Cerebellum (tissue), 4 donors: ENCODE measurements at places on chromosomes 6 and 20.

- DNase-seq = no peak
Measured at GRCh38 chr6:46632053-46632452, 20.6 kb downstream of the CYP39A1 start.

- DNase-seq = no peak
Measured at GRCh38 chr6:71879016-71879415, 7.3 kb upstream of the RIMS1 start.

DNA sequence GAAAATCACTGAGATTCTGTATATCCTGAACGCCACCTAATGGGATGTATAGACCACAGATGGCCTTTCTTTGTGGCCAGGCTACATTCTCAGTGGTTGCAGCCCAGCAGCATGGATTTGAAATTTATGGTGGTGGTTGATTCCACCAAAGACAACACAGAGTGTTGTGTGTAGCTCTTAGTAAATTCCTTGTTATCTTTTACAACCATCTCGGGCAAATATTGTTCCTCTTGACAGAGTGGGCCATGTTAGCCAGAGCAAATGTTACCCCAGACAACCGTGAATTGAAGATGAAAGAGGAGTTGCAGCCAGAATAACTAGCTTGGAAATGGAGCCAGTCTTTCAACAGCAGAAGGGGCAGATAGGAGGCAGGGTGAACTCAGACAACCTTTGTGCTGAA lies 39.5 kb downstream of the SLC24A3 start:
- no peak for DNase-seq

GRCh38 chr6:133129556-133129955 lies 111.6 kb upstream of the EYA4 start:
- no peak for DNase-seq

GRCh38 chr20:58545565-58546415 lies 30.6 kb upstream of the APCDD1L start:
- no peak for DNase-seq

GRCh38 chr6:27619436-27619835 lies 146.5 kb upstream of the ZNF184 start:
- DNase-seq = no peak

GRCh38 chr6:27251606-27252251 lies 4.2 kb downstream of the PRSS16 start:
- DNase-seq = peak; percentile 77

DNA sequence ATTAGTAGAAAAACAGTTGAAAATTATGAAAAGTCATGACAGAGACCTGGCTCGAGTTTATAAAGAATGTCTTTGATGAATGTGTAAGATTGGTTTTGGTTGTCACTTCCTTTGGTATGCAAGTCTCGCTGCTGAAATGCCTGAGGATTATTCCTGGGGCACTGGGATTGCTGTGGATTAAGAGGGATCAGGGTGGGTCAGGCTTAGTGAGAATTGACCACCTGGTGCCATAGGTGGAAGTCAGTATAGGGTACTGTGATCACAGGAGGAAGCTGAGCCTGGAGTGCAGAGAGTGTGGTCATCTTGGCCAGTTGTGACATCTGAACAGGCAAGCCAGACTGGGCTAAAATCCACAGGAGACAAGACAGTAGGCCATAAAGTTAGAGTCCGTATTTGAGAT lies 34.9 kb downstream of the CEP43 start:
- DNase-seq = no peak

DNA sequence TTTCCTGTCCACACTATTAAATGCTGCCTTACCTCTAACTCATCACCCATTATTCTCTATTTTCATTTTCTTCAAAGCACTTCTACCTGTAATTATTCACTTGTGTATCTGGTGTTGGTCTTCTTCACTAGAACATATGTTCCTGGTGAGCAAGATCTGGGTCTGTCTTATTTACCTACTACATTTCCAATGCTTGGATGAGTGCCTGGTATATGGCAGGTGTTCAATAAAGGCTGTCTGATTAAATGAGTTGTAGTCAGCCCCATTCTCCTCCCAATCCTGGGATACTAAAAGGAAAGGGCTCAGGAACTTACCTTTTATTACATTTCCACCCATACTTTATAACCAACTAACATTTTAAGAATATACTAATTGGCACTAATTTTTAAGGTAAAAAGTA lies 61.0 kb downstream of the CEP162 start:
- DNase-seq = peak; percentile 55

DNA sequence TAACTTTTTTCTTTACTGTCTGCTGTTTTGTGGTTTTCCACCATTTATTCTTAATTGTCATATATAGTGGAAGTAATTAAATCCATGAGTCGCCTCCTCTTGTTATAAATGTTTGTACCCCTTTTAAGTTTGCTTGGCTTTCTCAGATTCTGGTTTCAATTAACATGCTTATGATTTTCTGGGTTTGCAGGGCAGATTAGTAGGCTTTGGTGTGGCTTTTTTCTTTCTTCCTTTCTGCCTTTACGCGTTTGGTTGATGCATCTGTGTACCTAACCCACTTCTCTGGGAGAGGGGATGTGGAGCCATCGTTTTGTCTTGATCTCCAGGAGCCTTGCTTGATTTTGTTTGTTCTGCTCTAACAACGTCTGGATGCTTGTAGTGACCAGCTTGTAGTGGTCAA lies 100.4 kb downstream of the JARID2 start:
- DNase-seq = no peak

- DNase-seq = no peak
Measured at GRCh38 chr6:115838216-115838615, 222.5 kb downstream of the FRK start.

GRCh38 chr6:36581716-36582115 lies 12.4 kb upstream of the SRSF3 start:
- DNase-seq = no peak

- no peak for DNase-seq
Measured at GRCh38 chr6:36154286-36154685, 24.0 kb downstream of the MAPK13 start.

- DNase-seq = no peak
Measured at GRCh38 chr6:156828280-156828703, 51.1 kb downstream of the ARID1B start.

DNA sequence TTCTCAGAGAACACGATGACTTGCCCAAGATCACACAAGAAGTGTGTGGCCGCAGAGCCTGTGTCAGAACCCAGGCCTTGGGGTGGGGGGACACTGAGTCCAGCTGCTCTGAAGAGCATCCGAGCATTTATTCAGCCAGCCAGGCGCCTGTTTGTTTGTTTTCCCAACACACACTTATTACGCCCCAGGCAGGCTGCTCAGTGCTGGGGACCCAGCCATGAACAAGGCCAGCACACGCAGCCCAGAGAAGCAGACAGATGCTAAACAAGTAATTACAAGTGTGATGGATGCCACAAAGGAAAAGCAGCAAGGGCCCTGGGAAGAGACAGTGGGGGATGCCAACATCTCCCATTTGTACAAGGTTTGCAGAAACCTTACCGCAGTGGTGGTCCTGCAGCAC lies 19.4 kb upstream of the SIRPA start:
- no peak for DNase-seq

- peak; percentile 84 for DNase-seq
Measured at GRCh38 chr6:136486357-136486756, 63.9 kb downstream of the MAP7 start.

DNA sequence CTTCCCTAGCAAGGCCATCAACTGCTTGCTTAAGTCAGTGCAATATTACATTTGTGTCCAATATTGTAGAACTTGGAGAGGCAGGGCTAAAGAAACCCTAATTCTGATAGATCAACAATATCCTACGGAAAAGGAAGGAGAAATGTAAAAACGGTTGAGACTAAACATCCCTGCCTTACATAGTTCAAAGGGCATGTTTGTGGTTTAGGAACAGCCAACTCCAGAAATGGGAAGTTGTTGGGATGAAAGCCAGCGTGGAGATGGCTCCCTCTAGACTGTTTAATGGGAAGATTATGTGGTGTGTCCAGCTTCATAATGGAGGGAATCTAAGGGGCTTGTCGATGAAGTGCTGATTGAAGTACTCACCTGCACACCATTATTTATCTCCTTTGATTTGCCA lies 145.3 kb upstream of the TENT5A start:
- no peak for DNase-seq

DNA sequence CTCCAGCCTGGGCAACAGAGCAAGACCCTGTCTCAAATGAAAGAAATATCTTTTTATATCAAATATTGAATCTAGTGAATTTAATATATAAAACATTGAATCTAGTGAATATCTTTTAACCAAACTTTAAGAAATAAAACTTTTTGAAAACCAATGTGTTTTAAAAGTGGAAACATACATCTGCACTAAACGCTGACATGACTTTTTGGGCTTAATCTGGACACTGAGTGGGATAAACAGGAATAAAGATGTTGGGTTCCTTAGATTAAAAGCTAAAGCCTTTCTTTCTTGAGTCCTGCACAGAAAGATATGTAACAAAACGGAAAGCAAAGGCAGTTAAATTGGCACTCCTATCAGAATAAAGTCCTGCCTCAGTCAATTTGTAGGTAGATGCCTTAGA lies 190.2 kb downstream of the ARHGAP18 start:
- no peak for DNase-seq

DNA sequence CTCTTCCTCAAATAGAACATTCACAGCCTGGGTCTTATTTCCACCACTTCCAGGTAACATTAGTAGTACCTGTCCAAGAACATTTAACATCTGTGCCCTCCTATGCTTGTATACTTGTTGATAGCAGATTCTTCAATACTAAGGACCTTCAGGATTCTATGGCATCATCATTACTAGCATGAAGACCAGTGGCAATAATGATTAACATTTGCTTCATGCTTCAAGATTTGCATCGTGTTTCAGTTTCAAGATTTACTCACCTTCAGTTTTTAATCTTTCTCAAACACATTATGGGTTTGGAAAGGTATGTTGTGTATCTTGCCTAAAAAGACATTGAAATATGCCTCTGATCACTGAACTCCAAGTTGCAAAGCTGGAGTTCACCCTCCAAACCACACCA lies 412.8 kb upstream of the NRSN1 start:
- no peak for DNase-seq

- no peak for DNase-seq
Measured at GRCh38 chr20:25213566-25214425, 18.3 kb downstream of the ENTPD6 start.

DNA sequence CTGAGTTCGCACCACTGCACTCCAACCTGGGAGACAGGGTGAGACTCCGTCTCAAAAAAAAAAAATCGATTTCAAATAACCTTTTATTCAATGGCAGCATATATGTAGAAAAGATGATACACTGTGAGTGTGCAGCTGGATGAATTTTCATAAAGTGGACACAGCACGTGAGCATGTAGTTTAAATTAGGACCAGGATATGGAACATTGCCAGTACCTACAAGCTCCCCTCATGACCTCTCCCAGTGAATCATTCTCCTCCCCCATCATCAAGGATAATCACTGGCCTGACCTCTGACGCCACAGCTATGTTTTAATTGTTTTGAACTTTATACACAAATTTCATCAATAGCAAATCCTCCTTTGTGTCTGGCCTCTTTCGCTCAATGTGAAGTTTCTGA lies 53.8 kb upstream of the HDAC2 start:
- DNase-seq = no peak

GRCh38 chr6:158780988-158781691 lies 38.0 kb downstream of the EZR start:
- no peak for DNase-seq
